ENCODE measurements at places on chromosomes 11 and 22.

DNA sequence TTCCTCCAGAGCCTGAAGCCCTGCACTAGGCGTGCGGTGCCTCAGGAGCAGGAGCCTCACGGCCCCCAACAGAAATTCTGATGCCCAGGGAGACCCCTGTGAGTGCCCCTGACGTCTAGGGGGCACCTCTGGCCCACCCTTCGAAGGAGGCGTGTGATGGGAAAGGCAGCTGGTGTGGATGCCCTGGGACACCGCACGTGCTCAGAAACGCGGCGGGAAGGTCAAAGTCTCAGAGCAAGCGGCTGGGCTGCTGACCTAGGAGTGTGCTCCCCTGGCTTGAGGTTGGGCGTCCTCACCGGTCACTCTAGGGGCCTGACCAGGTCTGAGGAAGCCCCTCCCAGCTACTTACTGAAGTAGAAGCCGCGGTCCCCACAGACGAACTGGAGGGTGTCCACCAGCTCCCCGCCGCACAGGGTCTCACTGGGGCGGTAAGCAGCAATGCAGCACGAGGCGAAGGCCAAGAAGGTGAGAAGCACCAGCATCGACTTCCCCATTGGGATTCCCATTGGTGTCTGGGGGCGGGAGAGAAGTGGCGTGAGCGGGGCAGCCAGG, 4.1 kb downstream of the IGF2 start:
- no peak for DNase-seq

DNA sequence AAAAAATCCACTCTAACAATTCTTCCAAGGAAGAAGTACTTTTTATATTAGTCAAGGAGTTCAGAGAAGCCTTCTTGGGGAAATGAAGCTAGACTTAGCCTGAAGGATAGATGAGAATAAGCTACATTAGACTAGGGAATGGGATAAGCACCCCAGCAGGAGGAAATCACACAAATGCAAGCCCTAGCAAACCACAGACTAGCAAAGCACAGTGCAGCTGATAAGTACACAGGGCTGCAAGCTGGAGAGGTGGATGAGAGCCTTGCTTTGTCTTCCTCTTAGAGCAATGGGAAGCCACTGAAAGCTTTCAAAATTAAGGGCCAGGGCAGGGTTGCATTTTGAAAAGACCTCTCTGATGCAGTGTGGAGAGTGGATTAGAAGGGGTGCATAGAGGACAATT, 946.2 kb downstream of the LRRC4C start:
- DNase-seq: no peak

- no peak for DNase-seq
Measured at GRCh38 chr11:78504708-78505107, 70.0 kb downstream of the NARS2 start.

DNA sequence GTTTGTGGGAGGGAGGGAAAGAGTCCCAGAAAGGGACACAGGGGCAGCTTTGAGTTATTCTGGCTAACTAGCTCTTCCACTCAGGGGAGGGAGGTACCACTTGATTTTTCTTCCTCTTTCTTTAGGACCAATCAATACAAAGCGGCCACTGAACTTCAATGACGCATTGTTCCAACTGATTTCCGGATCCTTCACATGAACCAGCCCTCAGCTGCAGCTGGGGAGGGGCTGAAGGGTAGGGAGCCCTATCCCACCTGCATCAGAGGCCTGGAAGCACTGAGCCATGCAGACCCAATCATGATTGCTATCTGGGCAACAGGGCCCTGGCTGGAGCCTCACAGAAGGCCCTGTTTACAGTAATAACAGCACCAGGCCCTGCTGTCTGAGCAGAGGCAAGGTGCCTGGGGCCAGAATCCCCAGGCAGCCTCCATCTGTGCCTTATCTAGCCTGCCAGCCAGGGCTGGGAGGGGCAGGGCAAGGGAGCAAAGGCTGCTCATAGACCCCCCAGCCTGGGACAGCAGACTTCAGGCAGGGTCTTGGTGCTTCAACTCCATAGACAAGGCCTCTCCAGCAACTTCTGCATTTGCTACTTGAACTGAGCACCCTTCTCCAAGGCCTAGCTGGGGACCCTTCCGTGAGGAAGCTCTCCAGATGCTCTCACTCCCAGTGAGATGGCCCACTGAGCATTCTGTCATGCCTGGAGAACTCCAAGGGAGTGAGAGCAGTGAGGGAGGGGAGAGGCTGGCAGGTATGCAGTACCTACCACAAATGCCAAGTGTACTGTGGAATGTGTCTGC, 22.5 kb downstream of the CLPB start:
- DNase-seq: no peak
